Activated effector memory CD4-positive, alpha-beta T cell treated with Interleukin-2 at 50 U/mL for 16 hours (primary cell): ENCODE measurements at places on chromosomes 3 and 15.

DNA sequence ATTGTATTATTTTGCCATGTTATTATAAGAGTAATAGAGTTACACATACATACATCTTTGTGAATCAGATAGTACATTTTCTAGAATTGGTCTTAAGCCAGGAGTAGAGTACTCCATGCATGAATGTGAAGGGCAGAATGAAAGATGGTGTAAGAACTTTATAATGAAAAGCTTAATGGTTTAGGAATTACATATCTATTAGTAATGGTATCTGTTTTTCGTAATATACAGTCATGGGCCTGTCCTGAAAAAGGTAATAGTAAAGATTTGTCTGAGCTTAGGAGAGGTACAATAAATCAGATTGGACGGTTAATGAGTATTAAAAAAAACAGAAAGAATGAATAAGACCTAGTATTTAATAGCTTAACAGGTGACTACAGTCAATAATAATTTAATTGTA lies 118.2 kb upstream of the PRTG start:
- DNase-seq, result no peak

- DNase-seq, result no peak
These were observed 68.0 kb downstream of the GMPS start for GRCh38 chr3:155938409-155938808.

DNA sequence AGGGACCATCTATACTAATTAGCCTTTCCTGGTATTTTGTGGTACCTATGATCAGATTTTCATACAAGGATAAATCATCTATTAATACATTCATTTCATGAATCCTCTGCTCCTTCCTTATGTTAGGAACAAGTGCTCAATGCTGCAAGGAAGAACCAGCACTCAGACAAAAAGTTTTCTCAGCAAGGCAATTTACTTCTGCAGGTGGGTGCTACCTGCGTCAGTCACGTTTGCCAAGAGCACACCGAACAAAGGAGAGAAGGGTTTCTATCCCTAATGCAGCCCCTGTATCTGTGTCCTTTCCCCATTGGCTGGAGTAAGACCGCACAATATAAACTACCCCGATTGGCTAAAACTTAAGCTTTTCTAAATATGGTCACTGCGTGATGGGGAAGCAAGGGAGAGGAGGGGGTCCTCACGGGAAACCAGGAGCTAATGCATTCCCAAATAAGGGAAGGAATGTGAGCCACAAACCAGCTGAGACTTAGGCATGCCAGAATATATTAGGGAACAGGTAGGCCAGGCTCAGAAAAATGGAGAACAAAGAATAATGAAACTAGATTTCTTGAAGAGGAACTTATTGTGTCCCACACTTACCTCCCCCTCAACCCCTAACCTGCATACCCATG lies 76.5 kb downstream of the AQR start:
- DNase-seq, result no peak

DNA sequence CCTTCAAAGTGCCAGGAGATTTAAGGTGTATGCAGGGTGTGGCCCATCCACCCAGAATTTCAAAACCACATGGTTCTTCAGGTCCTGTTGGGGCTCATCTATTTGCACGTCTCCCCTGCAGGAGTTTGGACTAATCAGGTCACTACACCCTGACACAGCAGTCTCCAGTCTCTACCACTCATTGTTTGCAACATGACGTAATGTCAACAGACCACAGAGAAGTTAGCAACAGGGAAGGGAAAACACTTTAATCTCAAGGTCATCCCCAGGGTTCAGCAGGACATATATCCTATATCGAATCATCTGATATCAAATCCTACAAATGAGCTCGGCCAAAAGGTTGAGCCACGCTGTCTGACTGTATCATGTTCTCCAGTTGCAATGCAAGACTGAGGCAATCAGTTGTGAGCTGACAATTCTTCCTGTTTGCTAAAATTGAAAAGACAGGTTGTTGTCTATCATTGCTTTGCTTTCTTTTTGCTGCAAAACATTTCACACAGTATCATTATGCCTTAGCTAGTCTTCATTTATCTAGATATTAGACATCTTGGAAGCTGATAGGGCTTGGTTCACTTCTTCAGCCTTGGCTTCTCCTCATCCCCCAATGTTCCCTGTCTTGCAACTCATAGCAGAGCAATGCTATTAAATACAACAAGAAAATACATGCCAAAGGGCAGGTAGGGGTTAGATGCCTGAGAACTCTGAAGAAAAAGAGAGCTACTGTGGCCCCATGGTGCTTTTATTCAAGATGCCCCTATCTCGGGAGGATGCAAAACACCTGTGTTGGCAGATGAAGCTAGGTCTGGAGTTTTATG lies 13.4 kb upstream of the LEKR1 start:
- no peak for DNase-seq

DNA sequence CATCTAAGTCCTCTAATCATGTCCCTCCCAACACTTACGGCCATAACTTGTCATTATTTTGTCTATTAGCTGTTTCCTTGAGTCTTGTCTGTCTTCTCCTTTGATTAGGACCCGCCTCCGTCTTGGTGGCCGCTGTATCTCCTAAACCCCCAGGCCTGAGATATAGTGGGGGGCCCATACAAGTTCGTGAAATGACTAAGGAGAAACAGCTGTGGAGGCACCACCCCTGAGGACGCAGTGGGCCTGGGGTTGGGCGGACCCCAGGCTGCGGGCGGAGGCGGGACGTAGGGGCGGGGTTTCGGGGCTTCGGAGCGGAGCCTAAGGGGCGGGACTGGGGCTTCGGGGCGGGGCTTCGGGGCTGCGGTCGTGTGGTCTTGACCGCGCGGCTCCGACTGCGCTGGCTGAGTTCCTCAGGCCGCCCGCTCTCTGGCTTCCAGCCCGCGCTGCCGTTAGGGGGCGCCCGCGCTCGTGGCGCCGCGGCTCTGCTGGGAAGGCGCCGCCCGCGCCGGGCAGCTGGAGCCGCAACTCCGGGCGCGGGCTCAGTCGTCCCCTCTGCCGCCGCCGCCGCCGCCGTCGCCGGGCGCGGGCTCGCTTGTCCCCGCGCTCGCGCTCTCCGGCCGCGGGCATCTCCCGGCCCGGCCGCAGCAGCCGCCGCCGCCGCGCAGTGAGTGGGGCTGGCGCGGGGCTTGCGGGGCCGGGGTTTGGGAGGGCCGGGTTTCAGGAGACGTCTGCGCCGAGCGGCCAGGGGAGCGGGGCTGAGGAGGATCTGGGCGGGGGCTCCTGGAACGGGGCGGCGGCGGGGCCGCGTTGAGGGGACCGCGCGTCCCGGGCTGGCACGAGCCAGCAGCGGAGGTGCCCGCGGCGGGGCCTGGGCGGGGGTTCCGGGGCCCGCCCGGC lies at the start of gene KCTD6:
Gene KCTD6, plus strand, starts transcription at position 591 of the 897 bp plus-strand sequence. CDS start 6,660 bp downstream, outside the sequence.
- peak; percentile 83 for DNase-seq
